Activated naive CD8-positive, alpha-beta T cell treated with anti-CD3 and anti-CD28 coated beads, Interleukin-2, amount 10 ng/mL, durations not matched to agents 7 days and 5 days (primary cell): ENCODE measurements at places on chromosomes 16 and 17. TPM values are rescaled to one million over a fixed set of nuclear protein-coding genes. Genes with fewer than 3 reads are reported as not detected.

ATF7IP2 gene
- total RNA-seq: 34.0 TPM

KRT39 gene
- not detected for total RNA-seq

CCL17 gene
- total RNA-seq: not detected

HSD17B1 gene
- total RNA-seq: 1.2 TPM

RDM1 gene
- total RNA-seq: 17.3 TPM

RAB26 gene
- 0.69 TPM for total RNA-seq

GPR179 gene
- total RNA-seq: 0.06 TPM

SLC47A2 gene
- total RNA-seq: not detected

CCL4 gene
- total RNA-seq: 12.2 TPM

RILP gene
- 8.2 TPM for total RNA-seq

NIP7 gene
- total RNA-seq: 30.7 TPM

PAQR4 gene
- 42.4 TPM for total RNA-seq

WSB1 gene
- 171 TPM for total RNA-seq

GLTPD2 gene
- total RNA-seq: not detected

HSPB9 gene
- total RNA-seq: 0.31 TPM

SARM1 gene
- 25.8 TPM for total RNA-seq

SDK2 gene
- total RNA-seq: 31.1 TPM

ZPBP2 gene
- 0.14 TPM for total RNA-seq

NSRP1 gene
- 27.1 TPM for total RNA-seq

HAS3 gene
- total RNA-seq: 1.6 TPM

DPEP3 gene
- 0.54 TPM for total RNA-seq

PRAC2 gene
- total RNA-seq: not detected

C16orf89 gene
- not detected for total RNA-seq

SEZ6 gene
- not detected for total RNA-seq

SLFN14 gene
- not detected for total RNA-seq

TPSG1 gene
- not detected for total RNA-seq

SIRT7 gene
- 64.8 TPM for total RNA-seq

FOXN1 gene
- total RNA-seq: not detected

NKD1 gene
- 0.91 TPM for total RNA-seq

SLC52A1 gene
- total RNA-seq: 0.85 TPM

PIK3R6 gene
- total RNA-seq: 15.8 TPM

ACSM5 gene
- total RNA-seq: not detected

SPPL2C gene
- total RNA-seq: not detected

LGALS9B gene
- total RNA-seq: 0.79 TPM

PLXDC1 gene
- total RNA-seq: 17.9 TPM

ABAT gene
- total RNA-seq: 5.4 TPM

RNF157 gene
- 110 TPM for total RNA-seq

GPT2 gene
- total RNA-seq: 4.8 TPM

RRAD gene
- total RNA-seq: 0.60 TPM

TTC19 gene
- 32.5 TPM for total RNA-seq

CLDN7 gene
- 2.6 TPM for total RNA-seq

ACACA gene
- total RNA-seq: 45.1 TPM

DPEP2 gene
- 27.5 TPM for total RNA-seq
